Effector CD8-positive, alpha-beta T cell (primary cell): ENCODE measurements at places on chromosomes 11 and 22.

GRCh38 chr11:126059238-126059781 lies 3.4 kb downstream of the CDON start:
- no peak for DNase-seq

DNA sequence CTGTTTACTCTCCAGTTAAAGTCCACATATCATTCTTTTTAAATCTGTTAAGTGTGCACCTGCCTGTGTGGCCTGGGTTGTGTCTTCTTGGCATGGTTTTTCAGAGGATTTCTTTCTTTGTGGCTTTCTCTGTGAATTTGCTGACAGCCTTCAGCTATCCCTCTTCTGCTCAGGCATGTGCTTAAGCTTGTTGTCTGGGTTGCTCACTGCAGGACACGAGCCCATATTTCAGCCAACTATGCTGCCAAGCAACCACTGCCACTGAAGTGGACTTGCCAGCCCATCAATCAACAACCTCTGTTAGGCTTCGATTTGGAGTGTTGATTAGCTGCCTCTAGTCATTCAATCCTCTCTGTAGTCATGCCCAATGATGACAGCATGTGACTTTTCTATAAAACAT lies 18.4 kb downstream of the OR51I2 start:
- no peak for DNase-seq

DNA sequence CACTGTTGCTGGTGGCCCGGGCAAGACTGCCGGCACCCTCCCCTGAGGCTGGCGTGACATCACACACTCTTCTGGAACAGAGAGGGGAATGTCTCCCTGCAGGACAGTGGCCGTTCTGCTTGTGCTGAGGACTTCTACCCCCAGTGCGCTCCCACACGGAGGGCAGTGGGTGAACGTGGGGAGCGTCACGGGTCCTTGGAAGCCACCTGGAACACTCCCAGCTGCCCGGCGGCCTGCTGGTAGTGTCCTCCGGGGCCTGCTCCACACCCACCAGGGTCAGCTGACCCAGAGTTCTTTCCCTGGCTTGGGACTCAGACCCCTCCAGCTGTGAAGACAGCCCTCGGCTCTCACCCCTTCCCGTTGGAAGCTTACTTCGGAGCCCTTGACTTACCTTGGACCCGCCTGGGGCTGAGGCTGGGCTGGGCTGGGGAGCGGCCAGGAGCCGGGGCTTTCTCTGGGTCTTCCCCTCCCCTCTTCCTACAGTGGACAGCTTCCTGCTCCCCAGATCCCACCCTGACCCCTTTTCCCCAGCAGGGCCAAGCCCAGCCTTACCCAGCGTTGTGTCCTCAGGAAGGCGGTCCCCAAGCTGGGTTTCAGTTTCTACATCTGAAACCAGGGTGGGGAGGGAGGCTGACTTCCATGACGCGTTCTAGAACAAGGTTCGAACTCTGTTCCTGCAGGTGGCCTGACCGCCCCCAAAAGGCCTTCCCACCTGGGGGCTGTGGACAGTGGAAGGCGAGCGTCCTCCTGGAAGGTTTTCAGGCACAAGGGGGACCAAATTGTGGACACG lies 14.8 kb upstream of the GAL start:
- no peak for DNase-seq

DNA sequence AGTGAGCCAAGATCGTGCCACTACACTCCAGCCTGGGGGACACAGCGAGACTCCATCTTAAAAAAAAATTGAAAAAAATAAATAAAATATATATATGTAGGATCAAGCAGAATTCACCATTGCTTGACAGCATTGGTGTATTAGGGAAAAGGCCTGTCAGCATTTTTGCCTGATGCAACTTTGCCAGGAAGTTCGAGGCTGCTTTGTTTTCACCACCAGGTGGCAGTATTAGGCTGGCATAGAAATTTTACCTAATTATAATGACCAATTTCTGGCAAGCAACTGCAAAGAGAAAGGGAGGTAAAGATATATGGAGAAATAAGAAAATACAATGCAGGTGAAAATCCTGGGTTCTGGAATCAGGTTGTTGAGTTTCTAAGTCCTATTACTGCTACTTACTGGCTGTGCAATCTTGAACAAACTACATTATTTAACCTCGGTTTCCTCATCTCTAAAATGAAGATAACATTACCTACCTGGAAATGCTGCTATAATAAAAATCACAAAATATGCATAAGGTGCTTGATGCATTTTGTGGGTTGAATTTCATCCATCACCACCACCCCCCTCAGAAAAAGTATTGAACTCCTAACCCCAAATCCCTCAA lies 24.7 kb downstream of the LAYN start:
- DNase-seq, result peak; percentile 41
